ENCODE measurements at places on chromosomes 3 and 15. TPM values are rescaled to one million over a fixed set of nuclear protein-coding genes. Genes with fewer than 3 reads are reported as not detected.

ARHGEF26 gene
- 0.45 TPM for total RNA-seq

C3orf22 gene
- not detected for total RNA-seq

EPHA3 gene
- total RNA-seq = not detected

DOCK3 gene
- 1.6 TPM for total RNA-seq

SEMA3G gene
- not detected for total RNA-seq

SAMD7 gene
- not detected for total RNA-seq

- no peak for DNase-seq
Observed at GRCh38 chr3:45580112-45580765, 14.3 kb upstream of the LIMD1 start.

- DNase-seq = no peak
Observed at GRCh38 chr3:162704799-162705385, 1208.3 kb downstream of the OTOL1 start.

- DNase-seq = no peak
Observed at GRCh38 chr3:45060165-45060892, 34.2 kb downstream of the CLEC3B start.

GRCh38 chr3:124084022-124084881, 92.3 kb upstream of the ROPN1 start:
- no peak for DNase-seq

DNA sequence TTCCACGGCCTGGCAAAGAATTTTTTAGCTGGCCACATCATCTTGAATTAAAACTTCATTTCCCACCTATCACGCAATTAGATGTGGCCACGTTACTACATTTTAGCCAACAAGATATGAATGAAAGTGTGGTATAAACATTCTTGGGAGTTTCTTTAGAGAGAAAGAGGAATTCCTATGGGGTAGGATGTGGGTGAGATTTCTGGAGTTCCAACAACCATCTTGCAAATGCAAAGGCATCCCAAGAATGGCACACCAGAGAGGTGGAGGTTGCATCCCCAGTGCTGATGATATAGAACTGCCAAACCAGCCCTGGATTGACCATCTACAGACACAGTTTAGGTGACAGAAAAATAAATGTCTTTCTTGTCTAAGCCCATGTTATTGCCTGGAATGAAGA, 66.3 kb upstream of the AKAP13 start:
- no peak for DNase-seq

GRCh38 chr3:4571690-4572334, 78.7 kb downstream of the ITPR1 start:
- DNase-seq = no peak

DNA sequence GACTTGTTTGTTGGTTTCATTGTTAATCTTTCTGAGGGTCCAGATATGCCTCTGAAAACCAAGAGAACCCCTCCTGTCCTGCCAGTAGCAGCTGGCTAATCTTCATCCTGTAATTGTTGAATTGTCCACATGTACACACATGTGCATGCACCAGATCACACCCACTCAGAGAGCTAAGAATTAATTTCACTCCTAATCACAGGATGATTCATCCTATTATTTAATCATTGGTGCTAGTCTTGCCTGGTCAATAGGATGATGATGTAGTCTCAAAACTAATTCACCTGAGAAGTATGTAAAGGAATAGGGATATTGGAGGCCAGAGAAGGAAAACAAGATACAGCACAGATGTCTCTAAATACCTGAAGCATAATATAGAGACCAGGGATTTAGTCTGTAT, 7.8 kb upstream of the AHSG start:
- DNase-seq = no peak

DNA sequence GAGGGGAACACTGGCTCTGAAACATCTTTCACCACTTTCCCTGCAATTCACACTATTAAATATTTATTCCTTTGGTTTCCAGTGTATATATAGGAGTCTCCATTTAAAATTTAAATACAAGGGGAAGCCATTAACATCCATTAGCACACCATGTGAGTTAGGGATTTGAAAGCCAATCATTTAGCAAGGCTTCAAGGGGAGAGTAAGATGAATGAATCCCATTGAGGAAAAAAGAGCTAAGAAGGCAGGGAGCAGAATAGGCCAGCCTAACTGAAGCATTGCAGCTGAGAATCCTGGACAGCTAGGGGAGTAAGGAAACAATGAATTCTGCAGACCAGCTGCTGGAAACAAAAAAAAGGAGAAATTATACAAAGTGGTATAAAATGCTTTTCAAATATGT, 426.1 kb downstream of the IL5RA start:
- no peak for DNase-seq

DNA sequence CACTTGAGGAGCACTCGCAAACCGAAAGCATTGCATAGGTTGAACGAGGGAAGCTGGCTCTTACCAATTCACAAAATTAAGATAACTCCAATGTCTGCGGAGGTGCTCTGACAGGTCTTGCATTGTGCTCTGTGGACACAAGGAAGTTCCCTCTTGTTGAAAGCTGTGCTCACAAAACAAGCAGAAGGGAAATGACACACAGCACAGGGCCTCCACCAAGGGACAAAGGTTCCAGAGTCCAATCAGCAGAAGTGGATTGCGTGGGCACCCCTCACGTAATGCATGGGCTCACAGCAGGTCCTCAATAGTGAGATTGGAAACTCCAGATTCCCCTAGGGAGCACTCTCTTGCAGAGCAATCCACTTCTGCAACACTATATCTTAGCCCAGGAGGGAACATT, 89.9 kb downstream of the ATP10A start:
- DNase-seq = no peak

GRCh38 chr15:101692801-101693598, 31.3 kb downstream of the TARS3 start:
- peak; percentile 58 for DNase-seq

Measured in activated naive CD4-positive, alpha-beta T cell treated with anti-CD3 and anti-CD28 coated beads for 36 hours (primary cell).